ENCODE measurements at places on chromosomes 2 and 18.

DNA sequence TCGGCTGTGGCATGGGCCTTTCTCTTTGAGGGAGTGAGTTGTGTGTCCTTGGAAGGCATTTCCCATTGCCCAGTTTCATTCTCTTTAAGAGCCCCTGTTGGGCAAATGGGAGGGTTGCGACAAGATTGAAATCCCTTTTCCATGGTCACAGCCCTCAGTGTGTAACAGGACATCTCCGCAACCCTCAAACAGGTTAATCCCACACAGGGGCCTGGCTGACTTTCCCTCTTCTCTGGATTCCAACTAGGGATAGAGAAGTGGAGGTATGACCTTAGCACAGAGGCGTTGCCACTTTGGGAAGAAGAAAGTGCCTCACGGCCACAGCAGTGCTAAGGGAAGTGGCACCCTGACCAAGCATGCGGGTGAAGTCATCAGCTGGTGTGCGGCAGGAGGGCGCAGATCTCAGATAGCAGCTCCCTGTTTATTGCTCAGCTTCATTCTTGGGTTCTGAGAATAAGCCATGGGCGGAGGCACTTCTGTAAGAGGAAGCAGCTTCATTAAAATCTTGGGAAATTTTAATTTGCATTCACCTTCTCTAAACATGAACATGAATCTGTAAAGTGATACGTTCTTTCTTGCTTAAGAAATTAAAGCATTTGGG, 256.5 kb downstream of the GBX2 start:
- no peak for DNase-seq

- DNase-seq: no peak
Observed at GRCh38 chr2:49831698-49832367, 677.5 kb upstream of the FSHR start.

DNA sequence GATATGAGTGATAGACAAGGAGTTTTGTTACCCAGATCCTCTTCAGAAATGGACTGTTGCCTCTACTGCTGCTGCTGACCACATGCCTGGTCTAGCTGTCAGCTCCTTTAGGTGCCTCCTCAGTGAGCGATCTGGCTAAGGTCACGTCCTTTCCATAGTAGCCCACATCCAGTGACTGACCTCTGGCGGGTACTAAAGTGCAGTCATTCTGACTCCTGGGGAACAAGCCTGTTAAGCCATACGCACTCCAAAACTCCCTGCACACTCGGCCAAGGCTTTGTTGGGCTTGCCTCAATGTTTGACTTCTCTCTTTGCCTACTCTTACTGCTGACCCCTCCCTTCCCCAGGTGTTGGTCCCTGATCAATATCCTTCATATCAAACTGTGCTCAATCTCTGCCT, 685.2 kb downstream of the IRS1 start:
- no peak for DNase-seq

- no peak for DNase-seq
Observed at GRCh38 chr18:39460136-39460535, 1894.5 kb upstream of the CELF4 start.

- no peak for DNase-seq
Observed at GRCh38 chr2:17615728-17616351, 75.3 kb downstream of the VSNL1 start.

DNA sequence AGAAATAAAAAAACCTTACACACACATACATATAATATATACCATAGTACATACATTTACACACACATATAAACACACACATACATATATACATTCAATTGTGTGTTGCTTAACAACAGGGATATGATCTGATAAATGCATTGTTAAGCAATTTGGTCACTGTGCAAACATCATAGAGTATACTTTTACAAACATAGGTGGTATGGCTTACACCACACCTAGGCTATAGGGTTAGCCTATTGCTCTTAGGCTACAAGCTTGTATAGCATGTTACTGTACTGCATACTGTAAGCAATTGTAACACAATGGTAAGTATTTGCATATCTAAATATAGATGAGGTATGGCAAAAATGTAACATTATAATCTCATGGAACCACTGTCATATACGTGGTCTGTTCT, 156.8 kb upstream of the ERBB4 start:
- no peak for DNase-seq

- no peak for DNase-seq
Observed at GRCh38 chr18:36484591-36484990, 187.1 kb downstream of the FHOD3 start.

- DNase-seq: no peak
Observed at GRCh38 chr2:174750923-174751441, 13.3 kb downstream of the CHRNA1 start.

- DNase-seq: no peak
Observed at GRCh38 chr2:203817147-203817546, 50.4 kb upstream of the CTLA4 start.

- DNase-seq: no peak
Observed at GRCh38 chr2:113896791-113897190, 6.9 kb downstream of the ACTR3 start.

- DNase-seq: no peak
Observed at GRCh38 chr2:112449854-112450253, 16.4 kb upstream of the RGPD8 start.

DNA sequence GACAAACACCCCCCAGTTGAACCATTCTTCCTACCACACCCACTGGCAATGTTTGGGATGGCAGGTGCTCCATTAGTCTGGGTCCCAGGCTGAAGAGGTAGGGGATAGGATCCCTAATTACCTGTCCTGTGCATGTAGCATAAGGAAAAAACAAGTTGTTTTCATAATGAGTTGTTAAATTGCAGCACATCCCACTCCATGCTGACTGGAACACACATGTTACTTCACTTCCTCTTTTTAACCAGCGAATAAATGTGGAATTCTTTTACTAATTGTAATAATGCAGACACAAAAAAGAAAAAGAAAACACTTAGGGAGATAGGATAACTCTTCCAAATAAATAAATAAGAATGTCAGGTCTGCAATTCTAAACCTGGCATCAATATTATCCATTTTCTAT, 11.8 kb upstream of the CBLN2 start:
- no peak for DNase-seq

- DNase-seq: no peak
Observed at GRCh38 chr18:69330385-69331005, 70.2 kb upstream of the DOK6 start.

DNA sequence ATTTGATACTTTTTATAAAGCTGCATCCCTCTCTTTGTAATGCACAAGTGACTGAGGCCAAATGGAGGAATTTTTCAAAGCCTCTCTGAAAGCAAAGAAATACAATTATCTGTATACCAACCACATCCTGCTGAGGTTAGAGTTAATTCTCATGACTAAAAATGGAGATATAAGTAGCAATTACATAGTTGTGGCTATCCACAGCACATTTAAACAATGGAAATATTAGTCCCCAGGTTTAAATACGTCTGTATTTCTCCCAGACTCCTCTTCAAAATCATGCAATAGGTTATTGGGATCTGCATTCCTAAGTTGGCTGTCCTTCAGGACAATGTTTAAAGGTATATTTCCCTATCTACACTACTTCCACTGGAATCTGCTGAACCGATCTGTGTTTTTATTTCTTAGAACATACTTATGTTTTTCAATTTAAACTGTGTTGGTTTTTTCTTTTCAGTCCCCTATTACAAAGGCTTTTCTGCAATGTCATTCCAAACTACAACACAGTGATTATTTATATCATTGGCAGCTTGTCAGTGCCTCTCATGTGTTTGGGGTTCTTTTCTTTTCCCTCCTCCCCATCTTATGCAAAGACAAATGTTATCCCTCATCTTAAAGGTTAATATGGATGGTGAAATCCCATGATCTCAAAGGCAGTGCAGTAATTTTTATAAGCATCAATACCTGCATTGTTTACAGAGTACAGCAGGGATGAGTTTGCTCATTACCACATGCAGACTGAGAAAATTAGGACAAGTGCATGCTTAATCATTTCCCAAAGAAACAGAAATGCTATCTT, 134.8 kb upstream of the FSHR start:
- DNase-seq: no peak

GRCh38 chr18:54957996-54958395, 1.3 kb downstream of the CCDC68 start:
- no peak for DNase-seq

GRCh38 chr2:28471214-28471613, 24.6 kb upstream of the PLB1 start:
- DNase-seq: no peak

DNA sequence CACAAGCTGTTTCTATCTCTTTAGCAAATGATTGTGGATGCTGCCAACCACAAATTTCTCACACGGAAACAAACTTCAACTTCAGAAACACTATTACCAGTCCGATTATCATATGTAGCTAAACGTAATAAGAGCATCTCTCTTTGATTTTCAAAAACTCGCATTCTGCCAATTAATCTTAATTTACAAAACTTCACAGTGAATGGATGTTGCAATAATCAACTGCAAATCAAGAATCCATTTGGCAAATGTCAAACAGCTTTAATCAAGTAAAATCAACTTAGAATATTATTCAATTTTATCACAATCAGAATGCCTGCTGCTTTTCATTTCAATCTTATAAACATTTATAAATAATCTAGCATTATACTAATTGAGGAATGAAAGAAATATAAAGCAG, 54.2 kb downstream of the DTNB start:
- DNase-seq: no peak

DNA sequence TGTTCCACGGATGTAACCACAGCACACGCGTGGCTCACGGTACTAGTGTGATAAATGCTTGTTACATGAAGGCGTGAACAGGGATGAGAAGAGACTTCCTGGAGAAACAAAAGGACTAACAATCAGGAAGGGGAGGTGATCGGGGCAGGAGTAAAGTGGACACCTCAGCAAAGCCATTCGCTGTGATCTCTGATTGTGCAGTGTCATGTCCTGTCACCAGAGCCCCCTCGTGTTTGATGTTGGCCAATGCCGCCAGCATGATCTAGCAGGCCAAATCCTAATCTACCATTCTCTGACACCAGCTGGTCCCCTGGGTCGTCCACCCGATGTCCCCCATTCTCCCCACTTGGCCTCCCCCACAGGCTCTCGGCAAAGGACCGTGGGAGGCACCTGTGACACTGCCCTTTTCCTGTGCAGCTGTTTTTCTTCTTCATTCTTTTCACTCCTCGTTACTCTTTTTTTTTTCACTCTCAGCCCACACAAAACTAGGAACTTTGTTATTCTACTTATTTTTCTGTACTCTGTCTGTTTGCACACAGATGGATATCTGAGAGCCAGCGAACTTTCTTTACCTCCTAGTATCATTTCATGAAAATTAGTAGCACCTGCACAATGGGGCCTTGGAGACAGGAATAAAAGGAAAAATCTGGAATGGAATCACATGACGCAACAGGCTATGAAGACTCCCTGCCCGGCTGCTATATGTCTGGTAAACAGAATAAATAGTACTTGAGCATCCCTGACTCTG, 146.8 kb downstream of the TGIF1 start:
- no peak for DNase-seq

GRCh38 chr2:180978903-180979748, 1.3 kb upstream of the UBE2E3 start:
- DNase-seq: no peak

GRCh38 chr2:181526014-181526413, 68.8 kb downstream of the ITGA4 start:
- no peak for DNase-seq

GRCh38 chr18:63297687-63298399, 21.7 kb downstream of the BCL2 start:
- no peak for DNase-seq

- no peak for DNase-seq
Observed at GRCh38 chr2:66574701-66575624, 140.0 kb downstream of the MEIS1 start.

- DNase-seq: no peak
Observed at GRCh38 chr2:211928201-211928600, 610.4 kb downstream of the ERBB4 start.

DNA sequence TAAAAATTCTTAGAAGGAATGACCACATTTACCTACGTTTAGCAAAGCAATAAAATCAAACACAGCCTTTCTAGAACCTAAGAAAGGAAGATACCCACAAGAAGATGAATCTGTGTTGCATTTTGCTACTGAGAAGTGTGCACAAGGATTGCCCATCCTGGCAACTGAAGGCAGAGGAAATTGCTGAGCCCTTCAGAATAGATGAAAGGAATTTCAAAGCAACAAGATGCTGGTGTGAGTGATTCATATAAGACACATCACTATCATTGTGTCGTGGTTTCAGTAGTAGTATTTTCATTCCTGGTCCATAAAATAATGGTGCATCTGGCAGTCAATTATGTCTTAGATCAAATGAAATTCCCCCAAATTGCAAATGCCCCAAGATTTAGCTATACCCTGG, 48.4 kb upstream of the ANKRD44 start:
- no peak for DNase-seq

- peak; percentile 55 for DNase-seq
Observed at GRCh38 chr2:43611987-43612894, 16.4 kb upstream of the THADA start.

- no peak for DNase-seq
Observed at GRCh38 chr2:119425620-119426395, 5.8 kb upstream of the TMEM37 start.

DNA sequence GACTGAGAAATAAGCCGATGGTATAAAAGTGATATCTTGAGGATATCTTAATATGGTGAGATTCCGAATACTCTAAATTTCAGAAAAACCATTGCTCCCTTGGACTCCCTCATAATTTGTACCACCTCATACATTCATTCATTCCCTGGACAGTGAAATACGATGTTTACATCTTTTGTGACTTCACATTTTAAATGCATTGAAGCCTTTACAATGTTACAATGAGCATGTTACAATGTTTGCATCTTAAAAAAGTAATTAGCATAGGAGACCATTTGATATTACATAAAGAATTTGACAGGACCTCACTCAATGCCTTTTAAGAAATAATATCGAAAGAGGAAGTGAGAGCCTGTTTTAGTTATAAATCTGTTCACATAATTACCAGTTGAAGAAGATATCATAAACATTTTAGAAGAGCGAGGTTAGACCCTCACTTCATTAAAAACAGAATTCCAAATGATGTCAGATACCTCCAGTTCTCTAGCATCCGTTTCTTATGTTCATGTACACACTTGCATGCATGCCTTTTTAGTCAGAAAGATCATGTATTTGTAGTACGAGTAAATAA, 372.0 kb downstream of the ARHGAP15 start:
- no peak for DNase-seq

- DNase-seq: no peak
Observed at GRCh38 chr2:220856486-220856885, 715.6 kb downstream of the EPHA4 start.

All from activated CD4-positive, CD25-positive, alpha-beta regulatory T cell treated with anti-CD3 and anti-CD28 coated beads, Interleukin-2, amount 50 U/mL, for 16 hours (primary cell).